ENCODE measurements at places on chromosomes 11 and 22.

DNA sequence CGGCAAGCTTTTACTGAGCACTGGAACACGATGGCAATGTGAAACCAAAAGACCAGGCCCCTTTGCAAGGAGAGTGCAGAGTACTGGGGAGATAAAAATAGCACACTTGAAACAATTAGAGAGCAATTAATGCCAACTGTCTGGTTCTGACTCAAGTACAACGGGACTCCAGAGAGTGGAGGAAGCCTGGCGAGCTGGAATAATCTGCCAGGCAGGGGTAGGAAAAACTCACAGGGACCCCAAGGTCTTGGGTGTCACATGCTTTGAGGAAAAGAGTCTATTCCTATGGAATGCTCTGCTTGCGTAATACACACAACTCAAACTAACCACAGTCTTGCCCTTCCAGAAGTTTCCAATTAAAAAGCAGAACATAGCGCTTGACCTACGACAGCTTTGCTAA, 113.0 kb upstream of the CLMP start:
- peak; percentile 45 for DNase-seq

GRCh38 chr22:41928593-41929417, 2.2 kb upstream of the TNFRSF13C start:
- DNase-seq: no peak

DNA sequence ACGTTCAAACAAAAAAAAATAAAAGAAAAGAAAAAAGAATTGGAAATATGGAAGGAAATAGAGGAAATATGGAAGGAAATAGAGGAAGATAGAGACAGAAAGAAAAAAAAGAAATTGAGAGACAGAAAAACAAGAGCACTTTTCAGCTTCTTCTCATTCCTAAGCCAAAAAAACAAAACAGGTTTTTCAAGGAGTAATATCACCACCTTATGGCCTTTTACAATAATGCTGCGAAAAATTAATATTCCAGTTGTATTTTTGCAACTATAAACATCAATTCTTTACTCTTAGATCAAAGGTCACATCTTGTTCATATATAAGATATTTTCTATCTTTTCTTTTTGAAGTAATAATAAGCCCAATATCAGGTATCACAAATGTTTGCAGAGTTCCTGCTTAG, 328.3 kb downstream of the FAT3 start:
- no peak for DNase-seq

- no peak for DNase-seq
Measured at GRCh38 chr11:75586395-75586794, 24.3 kb downstream of the SERPINH1 start.

- peak; percentile 16 for DNase-seq
Measured at GRCh38 chr11:128240546-128240945, 346.8 kb downstream of the ETS1 start.

- no peak for DNase-seq
Measured at GRCh38 chr11:36014898-36015665, 71.2 kb downstream of the LDLRAD3 start.
